Keratinocyte (primary cell): ENCODE measurements at places on chromosomes 5 and 9. TPM values are rescaled to one million over a fixed set of nuclear protein-coding genes. Genes with fewer than 3 reads are reported as not detected.

DNA sequence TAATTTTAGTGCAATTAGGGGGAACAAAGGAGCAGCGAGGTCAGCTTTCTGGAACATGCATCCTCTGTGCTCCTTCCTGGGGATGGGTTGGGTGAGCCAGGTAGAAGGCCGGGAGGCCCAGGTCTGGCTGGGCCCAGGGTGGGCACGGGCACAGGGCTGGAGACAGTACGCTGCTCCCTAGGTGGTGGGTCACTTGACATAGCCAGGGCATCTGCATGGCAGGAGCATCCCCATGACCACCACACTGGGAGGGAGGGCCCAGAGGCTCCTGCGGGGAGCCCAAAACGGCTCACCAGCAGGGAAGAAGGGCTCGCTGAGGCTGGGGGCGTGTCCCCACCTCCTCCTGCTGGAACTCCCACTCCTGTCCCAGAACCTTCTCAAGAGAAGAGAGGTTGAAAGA is 216.8 kb downstream of the NXNL2 start:
- DNase-seq: no peak

GRM6 gene
- polyA plus RNA-seq: not detected in 3 replicates

GRCh38 chr5:62701036-62701435 is 122.4 kb downstream of the LRRC70 start:
- no peak for DNase-seq

DNA sequence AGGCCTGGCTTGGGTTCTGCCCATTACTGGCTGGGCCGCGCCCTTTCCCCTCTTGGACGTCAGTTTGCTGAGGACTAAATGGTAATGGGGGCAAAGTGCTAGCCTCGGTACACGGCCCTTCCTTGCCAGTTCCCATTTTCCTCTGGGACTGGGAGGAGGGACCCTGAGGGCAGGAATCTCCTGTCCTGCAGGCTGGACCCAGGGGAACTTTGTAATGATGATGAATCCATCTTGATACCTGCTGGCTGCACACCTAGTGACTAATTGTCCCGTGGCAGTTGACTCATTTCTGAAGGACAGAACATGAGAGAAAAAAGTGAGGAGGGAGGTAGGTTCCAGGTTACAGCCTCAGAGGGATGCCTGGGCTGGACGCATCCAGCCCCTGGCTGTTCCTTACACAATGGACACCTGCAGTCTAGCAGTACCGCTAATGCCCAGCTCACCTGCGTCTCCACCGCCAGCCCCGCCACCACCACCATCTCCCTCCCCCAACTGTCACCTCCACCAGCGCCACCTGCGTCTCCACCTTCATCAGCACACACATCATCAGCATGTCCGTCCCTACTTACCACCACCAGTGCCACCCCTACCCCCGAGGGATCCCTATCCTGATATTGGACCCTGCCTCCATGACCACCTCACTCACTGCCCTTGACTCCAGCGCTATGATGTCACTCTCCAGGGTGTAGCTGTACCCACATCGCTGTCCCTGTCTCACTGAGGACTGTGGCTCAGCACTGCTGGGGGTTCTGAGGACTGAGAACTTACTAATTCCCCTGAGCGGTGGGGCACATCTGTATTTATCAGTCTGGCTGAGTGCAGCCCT is 4.3 kb downstream of the CDHR2 start:
- peak; percentile 90 for DNase-seq

DNA sequence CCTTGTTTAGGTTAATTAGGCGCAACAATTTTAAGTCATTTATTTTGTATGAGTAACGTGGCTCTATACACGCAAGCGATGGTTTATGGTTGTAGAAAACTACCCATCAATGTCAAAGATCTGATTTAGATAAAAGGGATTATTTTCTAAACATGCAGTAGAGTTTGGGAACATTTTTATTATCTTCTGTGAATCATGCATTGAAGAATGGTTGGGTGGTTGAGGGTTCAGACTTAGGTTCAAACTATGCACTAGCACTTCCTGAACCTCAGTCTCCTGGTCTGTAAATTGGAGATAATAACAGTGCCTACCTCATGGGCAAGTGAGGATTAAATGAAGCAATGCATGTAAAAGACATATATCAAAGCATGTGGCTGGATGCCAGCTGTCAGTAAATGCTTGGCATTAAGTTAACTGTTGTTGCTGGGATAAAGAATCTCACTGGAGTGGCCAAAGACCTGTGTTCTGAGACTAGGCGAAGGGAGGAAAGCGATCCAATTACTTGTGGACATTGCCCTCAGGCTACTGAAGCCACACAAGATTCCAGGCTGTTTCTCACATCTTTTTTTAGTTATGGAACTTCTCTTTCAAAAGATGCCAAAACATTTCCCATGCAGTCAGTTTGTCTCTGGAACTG is 1.1 kb upstream of the OTULINL start:
- no peak for DNase-seq

SLC6A19 gene
- polyA plus RNA-seq: not detected in 3 replicates

HMMR gene
- polyA plus RNA-seq: 1.5 to 16.2 TPM (median 7.7 TPM) in 3 replicates

GRCh38 chr9:112005939-112006338 is 109.3 kb downstream of the UGCG start:
- no peak for DNase-seq

DNA sequence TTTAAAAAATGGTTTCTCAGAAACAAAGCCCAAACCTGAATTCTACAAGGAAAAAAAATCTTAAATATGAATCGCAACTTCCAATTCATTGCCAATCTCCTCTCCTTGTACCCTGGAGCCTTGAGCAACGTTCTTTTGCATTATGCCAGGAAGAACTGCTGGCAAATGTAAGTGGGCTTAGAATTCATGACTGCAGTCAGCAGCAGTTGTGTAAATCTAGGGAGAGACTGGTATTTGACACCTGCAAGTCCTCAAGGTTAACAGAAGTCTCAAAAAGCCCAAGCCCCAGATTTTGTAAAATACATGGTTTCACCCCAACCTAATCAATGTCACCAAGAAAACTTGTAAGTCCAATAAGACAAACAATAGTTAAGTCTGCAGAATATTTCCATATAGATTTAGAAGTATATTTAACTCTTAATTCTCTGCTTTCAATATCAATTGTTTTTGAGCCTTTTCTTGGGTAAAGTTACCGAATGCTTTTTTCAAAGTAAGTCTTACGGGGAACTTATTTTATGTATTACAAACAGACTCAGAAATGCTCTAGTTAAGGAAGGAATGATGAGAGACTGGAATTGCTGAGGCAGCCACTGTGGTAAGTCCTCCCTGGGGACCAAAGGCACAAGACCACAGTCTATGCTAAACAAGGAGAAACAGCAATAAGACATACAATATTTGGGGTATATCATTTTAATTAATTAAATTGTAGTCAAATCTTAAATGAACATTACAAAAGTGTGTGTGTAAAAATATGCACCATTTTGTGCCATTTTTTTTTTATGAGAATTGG is 31.3 kb downstream of the ELL2 start:
- DNase-seq: no peak
